ENCODE measurements at places on chromosomes 13 and 19.

- DNase-seq = no peak
Observed at GRCh38 chr13:24511816-24512196, 772 bp downstream of the PARP4 start.

DNA sequence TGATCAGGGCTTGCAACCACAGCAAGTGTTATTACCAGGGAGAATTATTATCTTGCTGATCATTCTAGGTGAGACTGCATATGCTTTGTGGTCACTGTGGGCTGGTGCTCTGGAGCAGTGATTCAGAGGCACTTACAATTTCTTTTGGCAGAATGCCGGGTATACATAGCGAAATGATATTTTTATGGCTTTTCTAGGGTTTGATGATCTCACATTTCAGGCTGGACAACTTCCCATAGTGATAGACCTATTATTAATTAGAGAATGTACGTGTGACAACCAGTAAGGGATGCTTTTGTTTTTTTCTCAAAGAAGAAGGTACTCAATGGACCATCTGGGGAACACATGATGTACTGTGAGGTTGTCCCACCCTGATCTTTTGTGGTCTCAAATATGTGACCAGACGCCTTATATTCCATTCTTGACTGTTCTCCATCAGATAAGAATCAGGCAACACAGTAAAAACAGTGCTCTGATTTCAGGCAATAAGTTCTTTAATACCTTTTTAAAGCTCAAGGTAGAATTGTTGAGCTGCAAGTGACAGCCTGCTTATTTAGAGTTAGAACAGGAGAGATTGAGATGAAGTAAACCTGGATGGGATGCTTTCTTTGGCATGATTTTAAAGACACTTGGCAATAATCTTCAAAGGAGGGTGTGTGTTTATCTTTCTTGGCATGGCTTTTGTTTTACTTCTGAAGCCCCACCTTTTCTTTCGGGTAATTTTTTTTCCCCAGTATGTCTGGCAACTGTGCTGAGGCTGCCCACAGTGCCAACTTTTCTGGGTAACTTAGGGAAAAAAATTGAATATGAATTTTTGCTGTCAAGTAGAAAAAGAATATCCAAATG lies 27.4 kb upstream of the SCEL start:
- peak; percentile 90 for DNase-seq

DNA sequence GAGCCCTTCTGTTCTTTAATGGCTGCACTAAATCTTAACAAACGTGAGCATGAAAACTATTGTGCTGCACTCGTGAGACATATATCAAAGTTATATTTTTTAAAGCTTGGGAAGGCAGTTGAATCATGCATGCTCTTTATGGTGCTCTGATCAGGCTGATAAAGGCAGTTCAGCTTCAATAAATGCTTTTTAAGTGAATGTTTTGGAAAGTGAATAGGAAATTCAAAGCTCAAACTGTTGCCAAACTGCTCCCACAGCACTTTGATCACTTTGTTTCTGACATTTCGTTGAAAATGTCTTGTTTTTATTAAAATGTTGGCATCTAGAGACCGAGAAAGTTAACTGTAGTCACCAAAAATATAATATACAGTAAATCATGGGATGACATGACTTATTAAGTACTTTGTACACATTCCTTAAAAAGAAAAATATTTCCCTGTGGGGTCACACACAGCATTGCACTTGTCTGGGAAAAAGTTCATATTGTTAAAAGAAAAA lies 625.7 kb upstream of the PCDH9 start:
- DNase-seq = no peak

DNA sequence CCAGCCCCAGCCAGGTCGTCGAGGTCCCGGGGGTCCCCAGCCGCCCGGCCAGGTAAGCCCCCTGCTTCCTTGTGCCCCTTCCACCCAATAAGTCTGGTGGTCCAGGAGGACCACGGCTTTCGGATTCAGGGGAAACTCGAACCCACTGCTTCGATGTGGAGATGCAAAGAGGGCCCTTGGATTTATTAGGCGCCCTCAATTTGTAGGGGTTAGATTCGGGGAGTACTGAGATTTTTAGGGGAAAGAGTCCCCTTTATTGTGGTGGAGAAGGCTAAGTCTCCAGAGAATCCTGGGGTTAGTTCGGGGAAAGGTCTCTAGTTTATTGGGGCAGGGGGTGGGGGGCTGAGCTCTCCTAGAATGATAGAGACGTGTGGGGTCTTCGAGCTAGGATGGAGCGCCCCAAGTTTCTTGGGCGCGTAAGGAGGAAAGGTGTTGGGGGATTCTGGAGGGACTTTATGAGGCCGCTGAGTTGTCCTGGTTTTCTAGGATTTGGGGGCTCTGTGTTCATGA lies 3.8 kb upstream of the LTBP4 start:
- no peak for DNase-seq

GRCh38 chr13:79307433-79307861 lies 98.6 kb downstream of the RBM26 start:
- no peak for DNase-seq

DNA sequence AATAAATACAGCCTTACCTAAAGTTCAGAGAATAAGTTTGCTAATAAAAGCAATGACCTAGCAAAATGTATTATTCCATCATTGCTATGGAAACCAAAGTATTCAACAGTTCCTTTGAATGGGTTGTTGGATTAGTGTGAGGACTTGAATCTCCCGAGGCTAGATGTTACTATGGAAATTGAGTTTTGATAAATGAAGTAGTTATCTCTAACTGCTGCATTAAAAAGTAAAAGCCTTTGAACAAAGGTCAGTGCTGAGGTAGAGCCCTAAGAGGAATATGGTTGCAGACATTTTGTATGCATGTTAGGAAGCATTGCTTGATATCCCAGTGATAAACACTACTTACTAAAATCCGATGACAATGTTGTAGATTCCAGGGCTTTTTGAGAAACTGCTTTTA lies 6.2 kb downstream of the KLF5 start:
- DNase-seq = no peak

GRCh38 chr13:111623208-111623607 lies 302.8 kb downstream of the TEX29 start:
- no peak for DNase-seq

DNA sequence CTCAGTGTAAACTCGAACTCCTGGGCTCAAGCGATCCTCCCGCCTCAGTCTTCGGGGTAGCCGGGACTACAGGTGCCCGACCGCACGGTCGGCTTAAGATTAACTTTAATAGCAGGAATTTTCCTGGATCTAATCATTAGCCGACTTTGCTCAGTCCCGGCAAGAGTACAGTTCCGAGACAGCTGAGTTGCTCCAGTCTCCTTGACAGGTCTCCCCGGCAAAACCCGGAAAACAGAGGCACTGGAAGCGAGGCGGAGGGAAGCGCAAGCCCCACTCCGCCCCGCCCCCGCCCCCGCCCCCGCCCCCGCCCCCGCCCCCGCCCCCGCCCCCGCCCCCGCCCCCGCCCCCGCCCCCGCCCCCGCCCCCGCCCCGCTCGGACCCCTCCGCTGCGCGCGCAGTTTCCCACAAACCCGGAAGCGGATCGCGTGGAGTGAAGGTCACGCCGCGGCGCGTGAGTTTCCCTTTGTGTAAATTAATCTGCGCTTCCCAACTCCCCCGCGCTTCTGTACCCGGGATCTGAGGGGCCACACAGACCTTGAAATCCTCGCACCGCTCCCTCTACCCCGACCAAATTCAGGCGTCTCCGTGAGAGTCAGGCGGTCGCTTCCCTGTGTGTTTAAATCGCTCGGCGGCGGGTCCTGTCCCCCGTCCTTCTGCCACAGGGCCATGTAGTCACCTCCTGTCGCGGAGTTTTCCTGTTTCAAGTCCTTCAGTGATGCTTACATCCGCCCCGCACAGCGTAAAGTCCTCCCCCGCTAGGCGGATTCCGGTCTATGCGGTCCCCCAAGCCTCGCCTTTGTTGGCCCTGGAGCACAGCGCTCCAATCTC lies at the start of gene ZNF480:
Gene ZNF480, plus strand, starts transcription at position 397 of the 828 bp plus-strand sequence. CDS start 3,244 bp downstream, outside the sequence.
- peak; percentile 60 for DNase-seq

DNA sequence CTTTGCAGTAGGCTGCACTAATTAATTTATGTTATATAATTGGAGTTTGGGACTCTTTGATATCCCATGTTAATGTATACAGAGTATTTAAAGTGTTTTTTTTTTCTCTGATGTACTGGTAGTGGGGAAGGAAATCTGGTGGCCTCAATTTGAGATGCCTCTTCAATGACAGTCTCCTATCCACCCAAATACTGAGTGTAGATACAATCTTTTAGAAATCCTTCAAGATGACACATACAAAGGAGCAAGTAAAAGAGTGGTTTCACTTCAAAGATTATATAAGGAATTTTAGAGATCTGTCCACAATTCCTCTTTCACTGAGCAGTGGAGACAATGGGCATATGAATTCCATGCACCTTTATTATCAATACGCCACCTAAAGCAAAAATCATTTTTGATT lies 15.1 kb downstream of the NALCN start:
- no peak for DNase-seq

DNA sequence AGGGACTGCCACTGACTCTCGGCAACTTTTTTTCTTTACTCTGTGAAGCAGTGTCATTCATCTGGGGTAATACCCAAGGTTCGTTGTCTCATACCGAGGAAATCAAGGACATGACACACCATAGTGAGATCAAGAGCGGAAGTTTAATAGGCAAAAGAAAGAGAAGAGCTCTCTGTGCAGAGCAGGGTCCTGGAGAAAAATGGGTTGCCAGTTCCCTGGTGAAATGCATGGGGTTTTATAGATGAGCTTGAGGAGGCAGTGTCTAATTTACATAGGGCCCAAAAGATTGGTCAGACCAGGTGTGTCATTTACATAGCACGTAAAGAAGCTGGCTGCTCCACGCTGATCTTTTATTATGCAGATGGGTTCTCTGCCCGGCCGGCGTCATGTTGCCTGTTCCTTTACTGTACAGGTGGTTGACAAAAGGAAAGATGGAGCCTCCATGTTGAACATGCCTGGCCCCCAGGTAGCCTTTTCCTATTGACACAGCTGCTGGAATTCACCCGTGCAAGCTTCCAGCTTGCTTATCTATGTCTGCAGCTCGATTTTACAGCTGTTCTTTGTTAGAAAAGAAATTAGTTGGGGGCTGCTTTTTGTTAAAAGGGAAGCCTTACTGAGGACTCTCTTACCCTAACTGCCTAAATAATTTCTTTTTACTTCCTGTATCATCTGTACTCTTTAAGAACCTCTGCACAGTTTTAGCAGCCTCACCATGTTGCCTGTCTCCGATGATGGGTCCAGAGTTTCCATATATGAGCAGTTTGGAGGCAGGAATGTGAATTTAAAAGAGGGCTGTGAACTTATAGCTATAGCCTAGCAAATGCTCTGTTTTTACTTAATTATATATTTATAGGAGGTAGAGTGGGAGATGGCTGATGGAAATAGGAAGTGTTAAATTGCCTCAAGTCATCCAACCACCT lies 98.0 kb upstream of the DIAPH3 start:
- no peak for DNase-seq

DNA sequence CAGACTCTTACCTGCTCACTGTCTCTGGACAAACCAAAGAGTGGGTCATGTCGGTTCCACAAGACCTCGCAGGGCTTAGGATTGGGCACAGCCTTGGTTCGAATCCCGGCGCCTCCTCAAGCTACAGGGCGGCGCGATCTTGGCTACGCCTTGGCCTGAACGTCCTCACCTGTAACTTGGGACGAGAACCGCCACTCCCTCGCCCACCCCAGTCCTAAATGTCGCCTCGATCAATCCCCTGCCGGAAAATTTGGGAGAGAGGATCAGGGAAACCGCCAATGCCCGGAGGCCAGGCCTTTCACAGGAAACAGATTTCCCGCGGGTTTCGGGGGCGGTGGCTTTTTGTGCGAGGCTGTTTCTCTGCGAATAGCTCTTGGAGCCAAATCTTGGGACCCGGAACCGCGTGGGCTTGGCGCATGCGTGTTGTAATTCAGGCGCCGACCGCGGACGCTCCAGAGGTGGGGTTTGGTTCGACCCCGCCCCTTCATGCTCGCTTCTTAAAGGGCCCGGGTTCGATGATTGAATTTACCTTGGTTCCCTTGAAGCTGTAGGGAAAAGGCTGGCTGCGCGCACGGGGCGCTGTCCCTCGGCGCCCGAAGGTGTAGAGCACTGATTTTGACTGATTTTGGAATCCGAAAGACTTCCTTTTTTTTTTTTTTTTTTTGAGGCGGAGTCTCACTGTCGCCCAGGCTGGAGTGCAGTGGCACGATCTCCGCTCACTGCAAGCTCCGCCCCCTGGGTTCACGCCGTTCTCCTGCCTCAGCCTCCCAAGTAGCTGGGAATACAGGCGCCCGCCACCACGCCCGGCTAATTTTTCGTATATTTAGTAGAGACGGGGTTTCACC lies at the start of gene NR2C2AP:
Gene NR2C2AP, minus strand, starts transcription at position 403 of the 845 bp plus-strand sequence. Its CDS starts 354 bp downstream, at position 49.
- peak; percentile 80 for DNase-seq

GRCh38 chr19:34661357-34661756 lies 15.6 kb downstream of the SCGB2B2 start:
- DNase-seq = no peak

GRCh38 chr19:40219721-40220276 lies 1.6 kb upstream of the TTC9B start:
- DNase-seq = peak; percentile 73

- DNase-seq = no peak
Observed at GRCh38 chr13:56886398-56886797, 254.3 kb upstream of the PRR20A start.

- DNase-seq = no peak
Observed at GRCh38 chr19:38812841-38813320, at the start of gene LGALS4. Gene LGALS4 (minus strand): TSS chr19:38812945. CDS start chr19:38812886, 59 bp downstream.

DNA sequence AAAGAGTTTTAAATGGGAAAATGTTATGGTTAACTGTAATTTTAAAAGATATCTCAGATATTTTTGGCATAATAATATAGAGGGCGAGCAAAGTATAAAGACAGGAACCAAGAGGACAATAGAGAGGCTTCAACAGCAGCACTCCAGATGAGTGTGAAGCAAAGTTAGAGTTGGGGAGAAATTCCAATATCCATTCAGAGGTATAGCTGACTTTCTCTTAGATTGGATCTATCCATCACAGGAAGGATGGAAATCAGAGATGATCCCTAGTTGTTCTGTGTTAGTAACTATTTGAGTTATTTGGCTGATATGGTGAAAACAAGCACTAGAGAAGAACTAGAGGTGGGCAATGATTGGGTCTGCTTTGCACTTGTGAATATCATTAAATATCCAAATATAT lies 786.0 kb upstream of the KLHL1 start:
- no peak for DNase-seq

- DNase-seq = no peak
Observed at GRCh38 chr13:21077076-21077787, 15.8 kb upstream of the LATS2 start.

GRCh38 chr13:25046274-25046984 lies 49.5 kb upstream of the PABPC3 start:
- DNase-seq = no peak

GRCh38 chr19:2044709-2045500 lies 6.1 kb downstream of the MKNK2 start:
- DNase-seq = no peak

- DNase-seq = no peak
Observed at GRCh38 chr13:86201477-86201876, 402.3 kb upstream of the SLITRK6 start.

DNA sequence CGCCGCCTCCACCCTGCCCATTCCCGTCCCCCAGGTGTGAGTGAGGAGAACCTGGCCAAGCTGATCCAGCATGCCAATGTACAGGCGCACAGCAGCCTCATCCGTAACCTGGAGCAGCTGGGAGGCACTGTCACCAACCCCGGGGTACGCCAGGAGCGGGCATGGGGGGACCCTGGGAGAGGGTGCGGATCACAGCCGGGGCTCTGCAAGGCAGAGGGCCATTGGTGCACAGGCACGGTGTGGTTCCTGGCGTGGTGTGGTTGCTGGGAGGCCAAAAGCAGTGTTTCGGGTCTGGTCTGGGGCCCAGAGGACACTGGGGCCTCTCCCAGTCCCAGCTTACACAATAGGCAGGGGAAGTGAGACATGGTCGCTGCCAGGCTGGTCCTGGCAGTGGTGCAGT lies 8.3 kb downstream of the STXBP2 start:
- DNase-seq = no peak

GRCh38 chr19:36918090-36918489 lies 2.0 kb downstream of the ZNF568 start:
- no peak for DNase-seq
